CD8-positive, alpha-beta memory T cell (primary cell): ENCODE measurements at places on chromosomes 2 and 18.

- no peak overlapping the region for H3K27ac ChIP-seq
- no peaks in the 10 kb centered on the region for H3K27me3 ChIP-seq
- no peak for DNase-seq
- no peak overlapping the region for H3K4me3 ChIP-seq
- no peaks in the 10 kb centered on the region for H3K36me3 ChIP-seq
These were observed 1386.4 kb upstream of the ZEB2 start for GRCh38 chr2:145906354-145906753.

GRCh38 chr2:137178951-137179377, 413.6 kb downstream of the THSD7B start:
- no peaks in the 10 kb centered on the region for H3K36me3 ChIP-seq
- no peaks in the 10 kb centered on the region for H3K4me1 ChIP-seq
- no peaks in the 10 kb centered on the region for H3K27me3 ChIP-seq
- no peak for DNase-seq
- no peak overlapping the region for H3K27ac ChIP-seq

- no peak overlapping the region for H3K27ac ChIP-seq
- DNase-seq = no peak
- peaks cover 10% of the 10 kb centered on the region for H3K4me1 ChIP-seq
These were observed 38.1 kb upstream of the EML6 start for GRCh38 chr2:54685263-54685775.

- no peak overlapping the region for H3K27ac ChIP-seq
- H3K36me3 ChIP-seq = no peaks in the 10 kb centered on the region
- DNase-seq = no peak
- H3K4me1 ChIP-seq = no peaks in the 10 kb centered on the region
These were observed 8.8 kb upstream of the ERFE start for GRCh38 chr2:238149841-238150572.

GRCh38 chr2:199743415-199744120, 107.4 kb downstream of the FTCDNL1 start:
- no peak overlapping the region for H3K27ac ChIP-seq
- no peaks in the 10 kb centered on the region for H3K27me3 ChIP-seq
- no peak for DNase-seq
- no peaks in the 10 kb centered on the region for H3K4me1 ChIP-seq
- no peak overlapping the region for H3K4me3 ChIP-seq

GRCh38 chr2:217430916-217431576, 571.2 kb upstream of the TNP1 start:
- no peak overlapping the region for H3K27ac ChIP-seq
- H3K27me3 ChIP-seq = no peaks in the 10 kb centered on the region
- H3K4me3 ChIP-seq = no peak overlapping the region
- no peaks in the 10 kb centered on the region for H3K36me3 ChIP-seq

DNA sequence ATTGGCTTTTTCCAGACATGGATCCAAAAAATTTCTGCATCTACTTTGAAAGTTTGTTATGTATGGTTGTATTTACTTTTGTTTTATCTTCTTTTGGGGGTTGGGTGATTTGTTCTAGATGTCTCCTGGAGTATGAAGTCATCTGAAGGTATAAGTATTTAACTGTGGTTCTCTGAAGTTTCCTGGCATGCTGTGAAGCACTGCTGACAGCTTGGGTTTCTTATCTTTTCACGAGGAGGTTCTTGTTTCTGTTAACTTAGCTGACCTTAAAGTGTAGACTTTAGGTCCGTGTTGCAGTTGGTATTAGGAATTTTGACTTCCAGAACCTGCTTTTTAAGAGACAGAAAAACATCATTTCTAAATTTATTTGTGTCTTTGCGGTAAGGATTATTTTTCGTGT, 15.9 kb downstream of the GLS start:
- H3K36me3 ChIP-seq = peaks cover 11% of the 10 kb centered on the region
- H3K4me3 ChIP-seq = no peak overlapping the region
- no peaks in the 10 kb centered on the region for H3K27me3 ChIP-seq
- peak overlapping the region; percentile 18 for H3K27ac ChIP-seq
- DNase-seq = no peak
- peaks cover 5% of the 10 kb centered on the region for H3K4me1 ChIP-seq

DNA sequence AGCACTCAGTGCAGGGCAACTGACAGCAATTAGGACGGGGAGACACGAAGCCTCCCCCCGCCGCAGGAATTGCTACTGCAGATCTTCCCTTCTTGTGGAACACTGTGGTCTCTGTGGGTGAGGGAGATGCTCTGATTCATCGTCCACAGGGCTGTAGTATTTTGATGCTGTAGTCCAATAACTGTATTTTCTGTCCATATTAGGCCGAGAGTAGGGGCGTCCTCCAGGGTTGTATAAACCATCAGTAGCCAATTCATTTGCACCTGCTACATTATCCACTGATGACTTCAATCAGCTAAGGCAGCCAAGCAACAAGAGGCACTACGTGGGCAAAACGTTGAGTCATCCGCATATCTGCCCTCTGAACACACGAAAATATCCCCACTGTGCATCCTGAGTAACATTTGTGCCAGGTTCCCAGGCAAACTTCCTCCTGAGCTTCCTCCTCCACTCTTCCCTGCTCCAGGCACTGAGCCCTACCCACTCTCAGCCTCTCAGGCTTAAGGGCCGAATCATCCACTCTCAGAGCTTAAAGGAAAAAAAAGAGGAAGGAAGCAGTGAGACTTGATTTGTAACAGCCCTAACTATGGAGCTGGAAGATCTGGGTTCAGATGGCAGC, 62.1 kb downstream of the LBH start:
- no peaks in the 10 kb centered on the region for H3K36me3 ChIP-seq
- DNase-seq = no peak
- no peaks in the 10 kb centered on the region for H3K27me3 ChIP-seq
- H3K27ac ChIP-seq = no peak overlapping the region
- no peak overlapping the region for H3K4me3 ChIP-seq

DNA sequence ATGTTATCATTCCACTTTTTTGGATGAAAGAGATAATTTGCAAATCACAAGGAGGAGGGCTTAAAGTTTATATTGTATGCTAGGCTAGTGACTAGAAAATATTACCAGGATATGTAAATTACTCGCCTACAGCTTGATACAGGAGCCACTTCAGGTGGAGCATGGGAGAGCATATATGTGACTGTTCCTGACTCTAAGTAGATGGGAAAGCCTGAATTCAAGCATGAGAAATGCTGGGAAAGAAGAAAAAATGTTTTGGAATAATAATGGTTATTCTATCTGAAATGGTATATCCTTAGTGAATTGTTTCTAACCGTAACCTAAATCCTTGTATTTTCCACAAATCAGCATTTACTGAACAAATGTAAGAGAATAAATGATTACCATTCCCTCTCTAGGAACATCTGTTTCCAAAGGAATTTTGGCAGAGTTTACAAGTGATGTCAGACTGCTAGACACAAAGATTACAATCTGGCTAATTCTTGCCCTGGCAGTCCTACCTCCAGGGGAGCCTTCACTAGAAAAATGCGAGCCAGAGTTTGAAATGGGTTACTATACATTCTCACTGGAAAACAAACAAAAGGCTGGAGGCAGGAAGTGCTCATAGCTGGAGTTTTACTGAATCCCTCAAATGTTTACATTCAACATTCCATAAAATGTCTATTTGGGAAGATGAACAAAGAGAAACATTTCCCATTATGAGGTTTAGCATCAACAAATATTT, 129.4 kb upstream of the MAPRE2 start:
- H3K27me3 ChIP-seq = no peaks in the 10 kb centered on the region
- no peak overlapping the region for H3K4me3 ChIP-seq
- H3K36me3 ChIP-seq = no peaks in the 10 kb centered on the region
- no peak for DNase-seq
- no peaks in the 10 kb centered on the region for H3K4me1 ChIP-seq
- H3K27ac ChIP-seq = no peak overlapping the region

DNA sequence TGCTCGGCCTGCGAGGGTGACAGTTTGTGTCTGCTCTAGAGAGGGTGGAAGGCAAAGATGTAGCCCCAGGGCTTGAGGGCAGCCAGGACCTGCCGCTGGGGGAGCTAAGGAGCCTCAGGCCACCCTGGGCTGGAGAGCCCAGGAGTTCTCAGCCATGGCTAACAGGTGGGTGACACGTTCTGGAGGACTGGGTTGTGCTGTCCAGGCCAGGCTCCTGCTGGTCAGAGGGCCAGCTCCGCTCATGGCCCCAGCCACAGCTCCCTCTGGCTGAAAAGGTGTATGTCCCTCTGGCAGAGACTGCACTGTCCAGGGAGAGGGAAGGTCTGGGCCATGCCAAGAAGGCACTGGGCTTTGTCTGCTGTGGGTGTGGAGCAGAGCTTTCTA, 19.2 kb downstream of the TMEM185B start:
- no peaks in the 10 kb centered on the region for H3K36me3 ChIP-seq
- no peak overlapping the region for H3K4me3 ChIP-seq
- H3K4me1 ChIP-seq = no peaks in the 10 kb centered on the region
- no peak for DNase-seq
- no peaks in the 10 kb centered on the region for H3K27me3 ChIP-seq
- H3K27ac ChIP-seq = no peak overlapping the region

GRCh38 chr2:61854564-61855317, 881 bp upstream of the FAM161A start:
- H3K4me1 ChIP-seq = peaks cover 12% of the 10 kb centered on the region
- no peaks in the 10 kb centered on the region for H3K36me3 ChIP-seq
- no peaks in the 10 kb centered on the region for H3K27me3 ChIP-seq
- peak overlapping the region; percentile 87 for H3K4me3 ChIP-seq
- peak overlapping the region; percentile 55 for H3K27ac ChIP-seq

DNA sequence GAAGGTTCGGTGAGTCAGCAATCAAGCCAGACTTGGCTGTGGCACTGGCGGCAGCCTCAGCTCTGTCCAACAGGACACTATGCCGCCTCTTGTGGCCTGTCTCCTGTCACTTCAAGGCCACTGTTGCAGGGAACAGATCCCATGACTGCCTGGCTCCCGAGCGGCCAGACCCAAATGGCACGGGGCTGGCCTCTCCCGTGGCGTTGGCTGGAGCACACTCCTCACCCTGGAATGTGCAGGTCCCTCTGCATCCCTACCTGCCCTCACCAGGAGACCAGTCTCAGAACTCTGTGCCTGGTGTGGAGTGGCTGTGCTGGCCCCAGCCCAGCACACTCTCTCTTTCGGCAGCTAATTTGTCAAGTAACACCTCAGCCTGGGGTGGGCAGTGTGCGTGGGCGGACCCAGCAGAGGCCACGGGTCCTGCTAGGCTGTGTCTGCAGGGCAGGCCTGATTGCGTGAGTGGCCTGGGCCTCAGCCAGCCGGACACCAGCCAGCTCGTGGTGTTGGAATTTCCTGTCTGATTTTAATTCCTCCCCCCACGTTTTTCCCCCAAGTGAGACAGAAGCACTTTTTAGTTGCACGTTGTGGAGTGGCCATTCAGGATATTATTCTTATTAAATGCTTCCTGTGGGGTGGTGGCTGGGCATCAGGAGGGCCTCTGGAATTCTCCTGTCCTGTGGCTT, 179.3 kb downstream of the GLI2 start:
- no peaks in the 10 kb centered on the region for H3K36me3 ChIP-seq
- H3K4me1 ChIP-seq = no peaks in the 10 kb centered on the region
- H3K27ac ChIP-seq = no peak overlapping the region
- DNase-seq = no peak
- H3K4me3 ChIP-seq = no peak overlapping the region

DNA sequence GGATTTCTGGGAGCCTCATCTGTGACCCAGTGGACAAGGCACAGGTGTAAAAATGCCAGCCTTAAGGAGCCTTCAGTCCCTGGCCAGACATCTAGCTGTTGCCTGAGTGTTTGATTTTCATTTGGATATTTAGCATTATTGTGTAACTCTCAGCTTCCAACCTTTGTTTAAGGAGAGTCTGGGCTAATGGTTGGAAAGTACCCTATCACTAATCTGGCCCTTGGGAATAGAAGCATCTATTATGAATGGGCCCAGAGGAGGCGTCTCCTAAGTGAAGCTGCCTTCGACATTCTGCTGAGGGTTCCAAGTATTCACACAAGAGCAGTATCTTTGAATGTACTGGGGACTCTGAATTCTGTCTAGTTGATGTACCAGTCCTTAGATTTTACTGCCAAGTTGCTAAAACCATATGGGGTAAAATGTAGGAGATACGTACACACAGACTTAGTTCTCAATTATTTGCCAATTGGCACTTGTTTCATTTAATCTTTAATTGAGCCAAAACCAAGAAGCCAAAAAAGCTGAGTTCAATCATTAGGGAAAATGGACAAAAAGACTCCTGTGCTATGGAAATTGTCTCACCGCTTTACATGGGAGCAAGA, 7.2 kb upstream of the ANKRD29 start:
- H3K4me3 ChIP-seq = no peak overlapping the region
- H3K27ac ChIP-seq = no peak overlapping the region
- H3K27me3 ChIP-seq = no peaks in the 10 kb centered on the region

- H3K27me3 ChIP-seq = no peaks in the 10 kb centered on the region
- no peaks in the 10 kb centered on the region for H3K4me1 ChIP-seq
- no peak for DNase-seq
- no peak overlapping the region for H3K27ac ChIP-seq
These were observed 101.7 kb downstream of the COBLL1 start for GRCh38 chr2:164739966-164740365.

DNA sequence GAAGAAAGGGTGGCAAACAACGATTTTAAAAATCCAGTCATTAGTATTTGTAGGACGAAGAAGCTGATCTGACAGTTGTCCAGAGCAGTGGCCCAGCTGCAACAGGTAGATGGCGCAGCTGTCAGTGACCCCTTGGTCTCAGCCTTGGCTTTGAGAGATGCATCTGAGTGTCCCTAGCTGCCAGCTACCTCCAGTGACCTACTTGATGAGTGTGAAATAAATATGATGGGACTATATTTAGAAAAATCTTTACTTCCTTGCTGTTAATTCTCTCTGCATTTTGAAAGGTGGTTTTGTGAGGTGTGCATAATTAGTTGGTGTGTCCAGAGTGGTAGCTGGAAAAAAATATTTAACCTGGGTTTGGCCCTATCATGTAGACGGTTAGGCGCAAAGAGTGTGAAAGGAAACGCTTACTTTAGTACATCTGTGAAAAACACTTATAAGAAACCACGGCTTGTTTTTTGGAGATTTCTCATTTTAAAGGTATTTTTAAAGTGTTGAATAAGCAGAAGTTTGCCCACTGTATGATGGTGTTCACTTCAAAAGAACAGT, 963 bp downstream of the INPP1 start:
- H3K4me3 ChIP-seq = peak overlapping the region; percentile 56
- no peak for DNase-seq
- peaks cover 14% of the 10 kb centered on the region for H3K4me1 ChIP-seq
- H3K36me3 ChIP-seq = no peaks in the 10 kb centered on the region

GRCh38 chr2:40103163-40103562, 324.1 kb upstream of the THUMPD2 start:
- no peak for DNase-seq
- H3K4me1 ChIP-seq = no peaks in the 10 kb centered on the region
- H3K27ac ChIP-seq = no peak overlapping the region
- H3K36me3 ChIP-seq = no peaks in the 10 kb centered on the region
- no peaks in the 10 kb centered on the region for H3K27me3 ChIP-seq

GRCh38 chr2:1804351-1804771, 60.0 kb upstream of the PXDN start:
- H3K4me3 ChIP-seq = no peak overlapping the region
- no peaks in the 10 kb centered on the region for H3K4me1 ChIP-seq
- no peak overlapping the region for H3K27ac ChIP-seq
- DNase-seq = no peak
